NCI-H2081 treated with DMSO at 0.1 percent for 48 hours (cell line): ENCODE measurements at places on chromosomes 6 and 20.

DNA sequence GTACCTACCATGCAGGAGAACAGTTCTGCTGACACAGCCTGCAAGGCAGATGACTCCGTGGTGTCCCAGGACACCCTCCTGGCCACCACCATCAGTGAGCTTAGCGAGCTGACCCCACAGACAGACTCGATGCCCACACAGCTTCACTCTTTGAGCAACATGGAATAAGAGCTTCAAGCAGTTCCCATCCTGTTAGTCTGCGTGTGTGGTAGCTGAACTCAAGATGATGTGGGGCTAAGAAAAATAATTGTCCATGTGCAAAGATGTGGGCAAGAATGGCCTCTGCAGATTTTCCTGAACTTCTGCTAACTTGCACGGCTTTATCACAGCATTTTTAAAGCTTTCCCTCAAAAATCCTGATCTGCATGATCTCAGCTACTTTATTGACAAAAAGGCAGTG lies 8.3 kb downstream of the GZF1 start:
- DNase-seq = no peak

- DNase-seq = no peak
Measured at GRCh38 chr6:150566486-150566885, 33.2 kb upstream of the PLEKHG1 start.

GRCh38 chr6:157064502-157064901 lies 258.8 kb downstream of the TMEM242 start:
- no peak for DNase-seq

DNA sequence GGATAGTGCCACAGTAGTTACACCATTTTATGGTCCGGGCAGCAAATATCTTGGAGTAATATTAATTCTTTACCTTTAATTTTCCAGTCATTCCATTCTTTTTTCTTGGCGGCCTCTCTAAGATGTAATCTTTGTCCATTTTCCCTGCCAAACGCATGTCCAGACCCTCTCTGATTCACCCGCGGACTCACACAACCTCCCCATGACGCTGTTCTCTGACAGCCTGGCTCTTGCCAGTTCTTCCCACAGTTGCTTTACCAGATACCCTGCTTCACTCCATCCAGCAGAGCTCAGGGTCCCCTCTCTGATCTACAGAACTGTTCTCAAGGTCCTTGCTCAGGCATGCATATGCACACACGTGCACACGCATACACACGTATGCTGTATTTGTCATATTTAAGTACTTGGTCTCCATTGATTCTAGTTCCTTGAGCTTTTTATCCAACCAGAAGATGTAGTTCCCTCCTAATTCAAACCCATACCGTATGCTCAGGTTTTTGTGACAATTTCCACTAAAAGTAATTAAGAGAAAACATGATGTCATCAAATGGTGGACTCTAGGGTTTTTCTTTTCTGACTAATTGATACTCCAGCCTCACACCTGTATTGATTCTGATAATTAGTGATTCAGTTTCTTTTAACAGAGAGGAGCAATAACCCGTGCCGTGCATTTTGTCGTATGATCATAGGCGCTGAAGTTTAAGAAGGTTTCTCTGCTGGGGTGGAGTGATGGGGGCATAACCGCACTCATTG lies 10.0 kb downstream of the BPHL start:
- DNase-seq = no peak

- no peak for DNase-seq
Measured at GRCh38 chr6:31661262-31662123, 915 bp upstream of the C6orf47 start.

GRCh38 chr6:13709689-13710551 lies 1.7 kb downstream of the RANBP9 start:
- no peak for DNase-seq

GRCh38 chr20:33554914-33555420 lies 65.1 kb downstream of the CBFA2T2 start:
- DNase-seq = peak; percentile 96

GRCh38 chr20:8060977-8061376 lies 41.4 kb upstream of the TMX4 start:
- no peak for DNase-seq

- DNase-seq = no peak
Measured at GRCh38 chr20:57208198-57208597, 58.2 kb downstream of the BMP7 start.

- no peak for DNase-seq
Measured at GRCh38 chr20:4056880-4057279, 41.5 kb upstream of the RNF24 start.

DNA sequence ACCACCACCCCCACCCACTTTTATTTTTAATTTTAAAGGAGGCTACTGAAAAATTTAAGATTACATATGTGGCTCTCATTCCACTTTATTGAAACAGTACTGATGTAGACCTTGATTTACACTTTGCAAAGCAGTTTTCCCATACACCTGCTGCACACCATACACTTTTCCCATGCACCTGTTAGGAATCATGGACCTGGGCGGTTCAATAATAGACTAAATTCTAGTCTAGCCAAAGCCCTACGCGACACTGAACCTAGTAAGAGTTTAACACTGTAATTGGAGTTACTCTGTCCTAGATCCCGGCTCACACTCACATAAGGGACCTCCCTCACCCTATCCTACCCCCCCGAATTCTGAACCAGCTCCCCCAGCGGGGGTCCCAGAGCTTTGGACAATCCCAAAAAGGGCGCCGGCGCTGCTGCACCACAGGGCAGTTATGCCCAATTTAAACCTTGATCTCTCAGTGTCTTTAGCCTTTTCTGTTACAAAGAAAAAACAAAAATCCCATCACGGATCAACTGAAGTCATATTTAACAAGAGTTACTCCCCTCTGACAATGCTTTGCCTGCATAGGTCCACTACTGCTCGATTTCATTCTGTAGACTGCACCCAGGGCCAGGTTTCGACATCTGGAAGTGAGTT lies 2.4 kb upstream of the GCLC start:
- no peak for DNase-seq
